C1 segment of cervical spinal cord (tissue), 14 donors: ENCODE measurements at places on chromosomes 2 and 18.

DNA sequence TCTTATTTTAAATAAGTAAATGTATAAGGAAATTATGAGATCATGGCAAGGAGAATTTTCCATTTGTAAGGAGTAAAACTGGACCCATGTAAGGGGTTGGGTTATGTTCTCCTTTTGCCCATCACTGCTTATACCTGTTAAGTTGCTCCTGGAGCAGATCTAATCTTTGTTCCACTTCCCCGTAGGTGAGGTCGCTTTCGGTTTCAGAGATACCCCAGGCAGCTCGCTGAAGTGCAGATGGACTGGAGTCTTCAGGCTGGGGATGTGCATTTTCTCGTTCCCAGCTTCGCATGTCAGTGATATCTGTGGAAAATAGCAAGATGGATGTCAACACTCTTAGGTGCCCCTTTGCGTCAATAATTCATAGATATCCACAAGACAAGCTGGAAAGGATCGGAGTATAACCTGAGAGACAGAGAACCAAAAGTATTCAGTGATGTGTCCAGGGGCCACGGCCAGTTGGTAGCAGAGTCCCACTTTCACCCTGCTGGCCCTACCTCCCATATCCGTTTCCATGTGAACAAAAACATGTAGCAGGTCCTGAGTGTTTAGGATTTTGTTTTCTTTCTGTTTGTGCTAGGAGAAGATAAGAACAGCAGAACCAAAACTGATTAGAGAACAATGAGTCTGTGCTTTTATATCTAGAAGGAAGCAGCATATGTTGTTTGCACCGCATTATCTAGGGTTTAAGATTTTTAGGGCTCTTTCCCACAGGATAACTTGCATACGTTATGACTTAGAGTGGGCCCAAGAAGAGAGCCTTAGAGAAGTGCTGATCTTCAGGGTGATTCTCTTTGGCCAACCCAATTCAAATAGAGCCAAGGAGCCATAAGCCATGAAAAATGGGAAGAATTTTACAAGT, 36.0 kb downstream of the GCA start:
- no peak for DNase-seq

GRCh38 chr18:10131081-10131459, 217.3 kb downstream of the VAPA start:
- no peak for DNase-seq

GRCh38 chr2:23569761-23570365, 184.9 kb downstream of the KLHL29 start:
- DNase-seq = no peak

DNA sequence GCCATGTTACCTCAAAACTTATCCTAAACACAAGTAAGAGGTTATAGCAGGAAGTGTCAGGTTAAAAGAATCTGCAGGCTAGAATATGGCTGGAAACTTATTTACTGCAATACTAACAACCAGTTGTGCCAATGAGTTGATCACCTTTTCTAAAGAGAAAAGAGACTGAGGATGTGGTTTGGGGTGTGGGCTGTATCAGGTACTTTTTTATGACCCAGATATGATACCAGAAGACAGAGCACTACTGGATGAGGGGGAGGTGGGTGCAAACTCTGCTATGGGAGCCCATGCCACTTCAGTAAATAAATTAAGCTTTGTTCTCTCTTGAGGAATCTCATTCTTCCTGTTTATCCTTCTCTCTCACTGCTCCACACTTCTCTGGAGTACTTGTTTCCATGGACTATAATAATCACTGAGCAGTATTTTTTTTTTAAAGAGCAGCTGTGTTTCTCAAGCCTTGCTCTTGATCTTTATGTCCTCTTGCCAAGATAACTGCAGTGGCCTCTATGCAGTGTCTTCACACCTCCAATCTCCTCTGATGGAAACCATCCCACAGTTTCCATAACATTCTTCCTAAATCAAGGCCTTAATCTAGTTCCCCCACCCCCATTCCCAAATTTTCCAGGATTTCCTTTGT, 51.2 kb upstream of the NOSTRIN start:
- DNase-seq = no peak

DNA sequence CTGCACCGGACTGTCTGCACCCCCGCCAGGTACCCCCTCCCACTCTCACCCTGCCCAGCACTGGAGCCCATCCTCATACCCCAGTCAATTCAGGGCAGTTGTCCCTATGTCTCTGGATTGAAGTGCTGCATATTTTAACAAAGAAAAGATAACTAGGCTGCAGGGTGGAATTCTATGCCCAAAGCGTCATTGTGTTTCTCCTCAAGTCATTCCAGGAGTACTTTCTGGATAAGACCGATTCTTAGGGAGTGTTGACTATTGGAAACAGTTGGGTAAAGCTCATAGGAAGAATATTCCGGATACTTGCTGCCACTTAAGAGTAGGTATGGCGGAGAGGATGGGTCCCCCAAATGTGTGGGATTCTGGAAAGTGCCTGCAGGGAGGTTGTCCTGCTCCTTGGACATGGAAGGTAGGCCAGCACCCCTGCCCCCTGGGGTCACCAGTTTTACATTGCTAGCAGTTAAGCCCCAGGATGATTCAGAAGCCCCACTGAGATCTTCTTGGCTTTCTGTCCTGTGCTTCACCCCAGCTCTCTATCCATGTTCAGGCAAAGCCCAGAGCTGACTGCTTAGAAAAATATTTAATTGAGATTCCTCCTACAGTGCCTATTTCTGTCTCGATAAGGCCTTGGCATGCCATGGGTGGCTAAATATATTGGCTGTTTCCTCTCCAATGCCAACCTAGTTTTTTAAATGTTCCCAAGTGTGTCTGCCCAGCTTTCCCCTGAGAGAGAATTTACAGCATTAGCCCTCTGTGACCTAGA, 48.2 kb downstream of the RPL37A start:
- no peak for DNase-seq

- DNase-seq = no peak
Measured at GRCh38 chr2:66560683-66561082, 125.8 kb downstream of the MEIS1 start.

DNA sequence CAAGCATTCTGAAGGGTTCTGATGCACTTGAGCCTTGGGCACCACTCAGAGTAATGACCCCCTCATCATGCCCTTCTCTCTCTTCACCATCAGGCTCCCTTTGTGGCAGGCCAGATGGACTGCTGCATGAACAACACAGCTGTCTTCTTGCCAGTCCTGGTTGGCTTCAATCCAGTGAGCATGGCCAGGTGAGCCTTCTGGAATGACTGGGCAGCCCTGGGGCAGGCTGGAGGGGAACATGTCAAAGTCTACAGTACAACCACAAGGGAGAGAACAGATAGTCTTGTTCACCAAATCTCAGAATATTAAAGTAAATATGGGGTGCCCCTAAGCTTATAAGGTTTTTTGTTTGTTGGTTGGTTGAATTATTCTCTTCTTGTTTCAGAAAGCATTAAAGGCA, 4.4 kb downstream of the GCKR start:
- DNase-seq = no peak

- no peak for DNase-seq
Measured at GRCh38 chr2:188576006-188576405, 284.3 kb downstream of the GULP1 start.
